ENCODE measurements at places on chromosomes 11 and 22.

GRCh38 chr11:85385547-85385946 lies 241.6 kb downstream of the DLG2 start:
- no peak for DNase-seq

DNA sequence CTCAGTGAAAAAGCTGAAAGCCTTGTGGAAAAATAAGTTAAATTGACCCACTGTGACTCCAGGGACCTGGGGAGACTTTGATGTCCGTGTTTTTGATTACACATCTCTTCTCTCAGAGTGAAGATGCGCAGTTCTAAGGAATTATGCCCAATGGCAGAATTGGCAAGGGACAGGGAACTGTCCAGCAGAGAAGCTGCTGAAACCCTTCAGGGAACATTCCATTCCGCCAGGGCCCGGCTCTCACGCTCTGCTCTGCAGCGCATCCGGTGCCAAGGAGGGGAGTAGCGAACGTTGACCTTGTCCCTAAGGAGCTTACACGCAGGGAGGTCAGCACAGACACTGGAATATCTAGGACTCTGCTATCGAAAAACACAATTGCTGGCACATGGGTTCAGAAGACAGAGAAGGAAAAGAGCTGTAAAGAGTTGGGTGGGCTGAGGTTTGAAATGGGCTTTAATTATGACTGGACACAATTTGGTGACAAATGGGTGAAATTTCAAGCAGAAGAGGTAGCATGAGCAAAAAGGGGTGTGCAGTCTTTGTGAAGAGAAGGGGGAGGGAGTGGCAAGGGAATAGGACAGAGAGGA lies 64.5 kb upstream of the B3GAT1 start:
- no peak for DNase-seq

DNA sequence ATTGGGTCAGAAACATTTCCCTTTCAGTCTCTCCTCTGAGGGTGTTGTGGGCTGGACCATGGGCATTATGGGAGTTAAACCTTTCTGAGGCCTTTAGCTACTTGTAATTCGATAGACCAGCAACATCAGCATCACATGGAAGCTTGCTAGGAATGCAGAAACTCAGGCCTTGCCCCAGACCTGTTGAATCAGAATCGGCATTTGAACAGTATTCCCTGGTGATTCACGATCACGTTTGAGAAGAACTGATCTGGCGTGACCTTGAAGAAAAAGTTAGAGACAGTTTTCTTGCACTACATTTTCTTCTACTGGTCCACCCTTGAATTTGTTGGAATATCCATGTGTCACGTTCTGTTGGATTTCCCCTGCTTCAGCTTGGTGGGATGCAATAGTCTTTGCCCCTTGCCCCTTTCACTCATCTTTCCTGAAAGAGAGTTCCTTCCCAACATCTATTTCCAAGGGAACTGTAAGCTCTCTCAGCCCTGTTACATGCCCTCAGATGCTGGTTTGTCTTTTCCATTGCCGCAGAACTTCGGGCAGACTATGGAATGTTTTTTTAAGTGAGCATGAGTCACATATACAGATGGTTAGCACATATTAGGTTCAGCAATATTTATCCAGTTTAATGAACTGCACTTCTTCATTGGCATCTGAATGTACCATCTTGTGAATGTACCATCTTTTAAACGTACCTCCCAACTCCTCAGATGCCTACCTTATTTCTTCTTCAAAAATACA lies 23.9 kb downstream of the EHF start:
- no peak for DNase-seq

DNA sequence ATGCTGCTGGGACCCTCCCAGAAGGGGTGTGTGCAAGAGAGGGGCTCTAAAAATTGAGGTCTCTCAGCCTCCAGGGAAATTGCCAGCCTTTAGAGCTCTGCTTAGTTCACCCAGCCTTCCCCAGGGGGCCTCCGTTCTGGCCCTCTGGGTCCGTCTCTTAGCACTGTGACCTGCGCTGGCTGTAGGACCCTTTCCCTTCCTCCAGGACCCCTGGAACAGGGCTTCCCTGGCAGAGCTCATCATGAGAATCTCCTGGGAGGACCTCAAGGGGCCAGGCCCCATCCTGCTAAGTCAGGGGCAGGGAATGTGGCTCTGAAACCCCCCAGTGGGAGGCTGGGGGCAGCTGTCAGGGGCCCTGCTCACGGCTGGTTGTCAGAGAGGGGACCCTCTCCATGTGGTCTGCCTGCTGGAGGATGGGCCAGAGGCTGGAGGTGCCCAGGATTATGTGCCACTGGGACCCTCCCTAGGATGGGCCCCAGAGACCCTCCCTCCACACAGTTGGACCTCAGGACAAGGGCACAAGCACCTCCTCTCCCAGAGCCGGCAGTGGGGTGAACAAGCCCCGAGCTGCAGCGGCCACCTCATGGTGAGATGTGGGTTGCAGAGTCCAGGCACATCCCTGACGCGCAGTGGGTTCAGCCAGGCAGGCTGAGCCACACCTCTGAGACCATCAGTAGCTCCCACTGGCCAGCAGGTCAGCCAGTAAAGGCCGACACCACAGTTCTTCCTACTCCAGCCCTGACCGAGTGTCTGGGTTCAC lies 27.1 kb upstream of the GAL start:
- no peak for DNase-seq

GRCh38 chr11:32433914-32434355 lies 1.4 kb downstream of the WT1 start:
- no peak for DNase-seq

- no peak for DNase-seq
These were observed 250.4 kb upstream of the SORL1-AS1 start for GRCh38 chr11:121703201-121703600.

DNA sequence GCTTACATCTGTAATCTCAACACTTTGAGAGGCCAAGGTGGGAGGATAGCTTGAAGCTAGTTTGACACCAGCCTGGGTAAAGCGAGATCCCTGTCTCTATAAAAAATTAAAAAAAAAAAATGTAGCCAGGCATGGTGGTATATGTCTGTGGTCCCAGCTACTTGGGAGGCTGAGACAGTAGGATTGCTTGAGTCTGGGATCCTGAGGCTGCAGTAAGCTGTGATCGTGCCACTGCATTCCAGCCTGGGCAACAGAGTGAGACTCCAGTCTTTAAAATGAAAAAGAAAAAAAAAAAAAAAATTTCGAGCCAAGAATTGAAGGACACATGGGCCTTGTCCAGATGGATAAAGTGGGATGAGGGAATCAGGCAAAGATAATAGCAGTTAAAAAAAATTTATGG lies 62.5 kb downstream of the MTMR3 start:
- no peak for DNase-seq

DNA sequence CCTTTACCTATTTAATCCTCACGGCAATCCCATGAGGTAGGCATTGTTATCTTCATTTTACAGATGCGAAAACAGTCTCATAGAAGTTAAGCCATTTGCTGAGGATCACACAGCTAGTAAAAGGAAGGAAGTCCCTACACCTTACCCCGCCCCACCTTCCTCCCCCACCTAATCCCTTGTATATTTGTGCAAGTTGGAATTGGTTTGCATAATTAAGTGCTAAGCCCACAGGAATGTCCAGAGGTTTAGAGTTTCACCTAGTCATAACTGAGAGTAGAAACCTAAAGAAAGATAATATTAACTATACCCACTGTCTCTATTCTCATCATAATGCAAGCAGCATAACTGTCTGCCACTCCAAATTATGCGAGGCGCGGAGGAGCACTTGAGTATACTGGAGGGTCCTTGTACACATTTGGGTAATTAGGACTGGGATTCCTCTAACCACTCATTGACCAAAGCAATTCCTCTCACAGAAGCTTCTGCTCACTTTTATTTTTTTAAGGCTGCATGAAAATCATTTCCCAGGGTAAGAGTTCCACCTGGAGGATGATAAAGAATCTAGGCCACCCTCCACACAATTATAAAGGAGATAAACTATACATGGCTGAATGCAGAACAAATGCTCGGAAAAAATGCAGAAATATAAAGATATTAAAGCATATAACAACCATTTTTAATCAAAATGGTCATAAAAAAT lies 199.9 kb downstream of the FAM181B start:
- DNase-seq: no peak

DNA sequence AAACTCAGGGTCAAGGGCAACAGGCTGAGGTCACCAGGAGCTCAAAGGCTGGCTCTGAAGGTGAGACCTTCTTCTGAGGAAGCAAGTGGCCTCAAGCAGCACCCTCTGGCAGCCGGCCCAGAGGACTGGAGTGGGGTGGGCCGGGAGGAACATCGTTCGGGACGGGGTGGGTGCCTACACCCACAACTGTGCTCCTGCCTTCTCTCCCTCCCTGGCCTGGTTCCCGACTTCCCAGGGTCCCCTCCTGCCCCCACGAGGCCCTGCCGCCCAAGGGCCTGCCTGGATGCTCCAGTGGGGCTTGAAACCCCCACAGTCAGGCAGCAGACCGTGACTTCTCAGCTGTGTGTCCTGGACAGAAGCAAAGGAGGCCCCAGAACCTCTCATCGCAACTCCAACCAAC lies 195.7 kb downstream of the IGLL1 start:
- no peak for DNase-seq

GRCh38 chr22:49257551-49257961 lies 570.1 kb downstream of the BRD1 start:
- DNase-seq: no peak

DNA sequence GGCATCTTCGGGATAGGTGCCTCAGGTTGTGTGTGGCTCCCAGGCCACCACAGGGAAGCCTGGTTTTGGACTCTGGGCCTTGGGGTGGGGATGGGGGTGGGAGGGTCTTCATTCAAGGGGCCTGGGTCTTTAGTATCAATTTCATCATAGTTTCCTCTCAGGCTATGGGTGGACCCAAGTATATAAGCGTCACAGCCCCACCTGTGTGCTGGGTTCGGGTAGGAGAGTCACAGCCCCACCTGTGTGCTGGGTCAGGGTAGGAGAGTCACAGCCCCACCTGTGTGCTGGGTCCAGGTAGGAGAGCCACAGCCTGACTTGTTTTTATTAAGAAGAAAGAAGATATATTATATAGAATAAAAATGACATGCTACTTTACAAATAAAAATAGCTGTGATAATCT lies 422.1 kb downstream of the BRD1 start:
- DNase-seq: no peak

GRCh38 chr22:36430863-36431262 lies 43.1 kb upstream of the MYH9 start:
- no peak for DNase-seq

- no peak for DNase-seq
These were observed 25.2 kb downstream of the MORC2 start for GRCh38 chr22:30943368-30943767.

DNA sequence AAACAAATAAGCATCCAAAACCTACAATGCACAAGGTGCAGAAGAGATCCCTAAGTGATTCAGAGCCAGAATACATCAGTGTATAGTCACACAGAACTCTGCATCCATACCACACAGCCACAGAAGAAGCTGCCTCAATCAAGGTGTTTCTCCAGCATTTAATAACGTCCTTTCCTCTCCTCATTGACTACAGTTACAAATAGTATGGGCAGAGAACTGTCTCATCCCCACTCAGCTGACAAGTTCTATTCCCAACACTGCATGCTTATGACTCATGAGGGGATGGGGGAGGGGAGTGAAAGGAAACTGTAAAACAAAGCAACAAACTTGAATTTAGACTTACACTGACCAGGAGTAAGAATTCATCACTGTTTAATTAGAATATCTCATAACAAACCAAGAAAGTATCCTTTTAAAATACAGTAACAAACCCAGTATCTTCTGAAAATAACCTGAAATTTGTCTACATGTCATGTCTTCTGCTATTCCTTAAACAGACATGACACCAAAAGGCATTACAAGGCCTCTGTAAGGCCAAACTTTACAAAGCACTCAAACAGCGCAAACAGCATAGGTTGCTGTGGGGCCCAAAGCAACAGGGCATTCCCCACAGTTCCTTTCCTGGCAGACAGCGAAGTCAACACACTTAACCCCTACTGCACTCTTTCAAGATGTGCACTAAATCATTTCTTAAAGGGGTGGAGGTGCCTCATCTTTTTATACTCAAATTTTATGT lies 29.3 kb downstream of the CELF1 start:
- DNase-seq: no peak
